ENCODE measurements at places on chromosomes 5 and 9. TPM values are rescaled to one million over a fixed set of nuclear protein-coding genes. Genes with fewer than 3 reads are reported as not detected.

Gene FOXI1
- total RNA-seq: not detected

Gene IRGM
- 0.13 TPM for total RNA-seq

Gene PPP1R26
- 6.3 TPM for total RNA-seq

Gene HBEGF
- total RNA-seq: 1.8 TPM

Gene CDX1
- total RNA-seq: 0.22 TPM

Gene NRG2
- 0.78 TPM for total RNA-seq

Gene SEMA6A
- 0.39 TPM for total RNA-seq

Gene IFNE
- total RNA-seq: 6.8 TPM
